ENCODE measurements at places on chromosomes 12 and 14.

DNA sequence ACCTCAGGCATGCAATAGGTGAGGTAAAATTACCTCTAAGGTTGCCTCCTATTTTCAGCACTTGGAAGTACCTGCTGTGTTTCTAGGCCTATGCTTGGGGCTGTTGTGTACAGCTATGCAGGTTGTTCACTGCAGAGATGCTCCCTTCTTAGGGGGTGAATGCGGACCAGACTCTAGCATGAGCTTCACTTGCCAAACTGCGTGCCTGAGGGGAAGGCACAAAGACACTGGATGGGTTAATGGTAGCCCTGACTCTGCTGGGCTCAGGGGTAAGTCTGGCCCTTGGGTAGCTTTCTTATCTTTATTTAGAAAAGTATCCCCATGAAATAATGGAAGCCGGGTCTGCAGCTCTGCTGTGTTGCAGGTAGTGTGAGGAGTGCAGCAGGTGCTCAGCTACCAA, 35.7 kb downstream of the B4GALNT3 start:
- DNase-seq, result no peak

GRCh38 chr14:58769011-58769643, 131.4 kb downstream of the DACT1 start:
- no peak for DNase-seq

- no peak for DNase-seq
These were observed 132.5 kb upstream of the FOXN3 start for GRCh38 chr14:89549381-89550125.

DNA sequence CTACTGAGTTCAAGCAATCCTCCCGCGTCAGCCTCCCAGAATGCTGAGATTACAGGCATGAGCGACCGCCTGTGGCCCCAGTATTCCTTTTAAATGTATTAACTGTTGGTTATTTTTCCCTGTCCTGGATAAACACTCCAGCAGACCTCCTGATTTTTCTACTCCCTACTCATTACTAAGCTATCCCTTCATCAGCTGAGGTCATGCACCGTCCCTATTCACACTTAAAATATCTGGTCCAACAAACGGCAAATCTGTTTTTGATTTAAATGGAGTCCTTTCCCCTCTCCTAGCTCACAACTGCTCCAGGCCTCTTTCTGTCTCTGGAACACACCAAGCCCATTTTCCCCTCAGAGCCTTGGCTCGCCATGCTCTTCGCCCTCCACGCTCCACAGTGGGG, 1003.3 kb upstream of the TMEM132C start:
- DNase-seq, result no peak

DNA sequence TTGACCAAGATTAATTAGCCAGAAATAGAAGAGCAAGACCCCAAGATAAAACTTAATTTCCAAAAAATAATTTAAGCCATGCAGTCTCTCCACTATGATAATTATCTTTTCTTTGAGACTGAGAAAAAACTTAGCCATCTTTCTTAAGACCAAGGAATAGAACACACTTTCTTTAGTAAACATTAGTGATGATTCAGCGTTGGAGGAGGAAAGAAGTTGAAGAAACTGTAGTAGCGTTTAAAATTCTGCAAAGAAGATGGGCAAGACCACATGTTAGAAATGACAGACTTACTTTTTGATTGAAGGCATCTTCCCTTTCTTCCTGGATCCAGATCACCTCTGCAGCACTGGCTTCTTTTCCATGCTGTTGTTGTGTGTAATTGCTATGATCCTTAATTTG, 124.8 kb upstream of the RASSF8 start:
- no peak for DNase-seq

DNA sequence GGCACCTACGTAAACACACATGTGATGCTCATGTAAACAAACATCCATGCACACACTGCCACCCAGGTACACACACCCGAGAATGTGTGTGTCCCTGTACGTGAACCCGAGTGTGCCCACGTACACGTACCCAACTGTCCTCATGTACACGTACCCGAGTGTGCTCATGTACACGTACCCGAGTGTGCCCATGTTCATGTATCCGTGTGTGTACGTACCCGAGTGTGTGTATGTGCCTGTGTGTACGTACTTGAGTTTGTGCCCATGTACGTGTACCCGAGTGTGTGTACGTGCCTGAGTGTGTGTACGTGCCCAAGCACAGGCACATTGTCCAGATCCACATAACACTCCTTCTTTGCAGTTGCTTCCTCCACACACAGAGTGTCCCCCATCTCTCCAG, 45.0 kb downstream of the LRCOL1 start:
- no peak for DNase-seq

DNA sequence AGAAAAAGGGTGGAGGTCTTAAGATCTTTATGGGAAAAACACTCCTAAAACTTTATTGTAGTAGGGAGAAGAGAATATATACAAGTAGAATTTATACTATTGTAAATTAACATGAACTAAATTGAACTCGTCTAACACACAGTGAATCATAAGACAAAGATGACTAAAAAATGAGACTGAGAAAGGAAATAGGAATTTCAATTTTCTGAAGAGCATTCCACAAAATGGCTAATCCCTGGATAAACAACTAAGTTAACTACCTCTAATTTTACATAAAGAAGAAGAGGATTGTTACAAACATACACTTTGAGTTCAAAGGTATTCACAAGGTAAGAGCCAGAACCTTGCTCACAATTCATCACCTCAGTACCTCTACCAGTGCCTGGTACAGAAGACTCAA, 2.0 kb downstream of the MAP4K5 start:
- no peak for DNase-seq

DNA sequence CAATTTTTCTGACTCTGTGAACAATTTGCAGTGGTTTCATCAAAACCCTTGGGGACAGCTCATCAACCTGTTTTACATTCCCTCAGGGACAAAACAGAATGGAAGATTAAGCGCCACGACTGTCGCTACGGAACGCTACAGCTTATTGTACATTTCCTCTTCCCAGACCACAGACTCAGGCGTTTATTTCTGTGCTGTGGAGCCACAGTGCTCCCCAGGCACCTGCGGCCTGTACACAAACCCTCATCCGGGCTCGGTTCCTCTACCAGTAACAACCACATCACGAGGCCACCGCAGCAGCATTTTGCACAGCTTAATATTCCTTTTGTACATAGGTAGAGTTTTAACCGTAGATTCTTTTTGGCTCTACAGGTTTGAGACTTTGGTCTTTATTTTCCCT, 397.4 kb upstream of the OR4E1 start:
- no peak for DNase-seq

DNA sequence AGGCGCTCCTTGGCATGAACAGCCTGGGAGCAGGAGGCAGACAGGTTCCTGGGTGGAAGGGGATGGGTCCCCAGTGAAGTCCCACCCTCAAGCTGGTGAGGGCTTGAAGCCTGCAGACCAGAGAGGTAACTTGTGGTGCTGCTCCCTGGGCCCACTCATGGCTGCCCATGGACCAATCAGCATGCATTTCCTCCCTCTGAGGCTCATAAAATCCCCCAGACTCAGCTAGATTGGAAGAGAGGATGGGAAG, 50.2 kb downstream of the A2M start:
- DNase-seq, result no peak

DNA sequence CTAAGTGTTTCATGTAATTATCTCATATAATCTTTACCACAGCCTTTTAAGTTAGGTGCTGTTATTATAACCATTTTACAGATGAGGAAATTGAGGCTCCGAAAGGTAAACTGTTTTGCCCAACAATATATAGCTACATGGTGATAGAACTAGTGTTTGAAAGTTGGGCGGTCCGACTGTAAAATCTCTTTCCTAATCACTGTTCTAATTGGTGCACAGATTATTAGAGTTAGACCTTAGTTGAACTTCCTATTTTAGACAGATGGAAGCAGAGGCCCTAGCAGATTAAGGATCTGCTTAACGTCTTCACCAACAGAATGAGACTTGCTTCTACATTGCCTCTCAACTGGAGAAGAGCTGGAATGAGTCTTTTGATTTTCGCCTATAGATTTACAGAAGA, 30.0 kb upstream of the DUSP6 start:
- no peak for DNase-seq

- DNase-seq, result no peak
These were observed 13.4 kb upstream of the SMOC1 start for GRCh38 chr14:69865701-69866365.

GRCh38 chr14:60095781-60096450, 4.2 kb downstream of the PCNX4 start:
- no peak for DNase-seq

DNA sequence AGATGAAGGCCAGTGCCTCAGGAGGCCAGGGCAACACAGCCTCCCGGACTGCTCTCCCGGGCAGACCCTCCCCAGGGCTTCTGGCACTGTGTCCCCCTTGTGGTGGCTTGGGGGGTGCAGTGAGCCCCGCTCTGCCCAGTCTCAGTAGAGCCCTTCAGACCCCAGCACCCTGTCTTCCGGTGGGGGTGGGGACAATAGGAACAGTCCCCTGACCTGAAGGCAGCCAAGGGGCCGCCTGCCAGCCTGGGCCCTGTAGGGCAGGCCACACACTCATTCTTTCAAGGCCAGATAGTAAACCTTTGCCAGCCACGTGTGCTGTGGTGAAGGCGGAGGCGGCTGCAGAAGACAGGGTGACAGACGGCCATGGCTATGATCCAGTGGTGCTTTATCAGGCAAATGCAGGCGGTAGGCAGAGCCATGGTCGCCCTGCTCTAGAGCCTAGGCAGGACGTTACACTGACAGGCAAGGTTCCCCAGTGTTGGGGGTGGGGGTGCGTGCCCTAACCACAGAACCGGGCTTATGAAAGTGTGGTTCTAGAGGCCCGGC, 15.0 kb downstream of the ZFYVE21 start:
- DNase-seq, result no peak

DNA sequence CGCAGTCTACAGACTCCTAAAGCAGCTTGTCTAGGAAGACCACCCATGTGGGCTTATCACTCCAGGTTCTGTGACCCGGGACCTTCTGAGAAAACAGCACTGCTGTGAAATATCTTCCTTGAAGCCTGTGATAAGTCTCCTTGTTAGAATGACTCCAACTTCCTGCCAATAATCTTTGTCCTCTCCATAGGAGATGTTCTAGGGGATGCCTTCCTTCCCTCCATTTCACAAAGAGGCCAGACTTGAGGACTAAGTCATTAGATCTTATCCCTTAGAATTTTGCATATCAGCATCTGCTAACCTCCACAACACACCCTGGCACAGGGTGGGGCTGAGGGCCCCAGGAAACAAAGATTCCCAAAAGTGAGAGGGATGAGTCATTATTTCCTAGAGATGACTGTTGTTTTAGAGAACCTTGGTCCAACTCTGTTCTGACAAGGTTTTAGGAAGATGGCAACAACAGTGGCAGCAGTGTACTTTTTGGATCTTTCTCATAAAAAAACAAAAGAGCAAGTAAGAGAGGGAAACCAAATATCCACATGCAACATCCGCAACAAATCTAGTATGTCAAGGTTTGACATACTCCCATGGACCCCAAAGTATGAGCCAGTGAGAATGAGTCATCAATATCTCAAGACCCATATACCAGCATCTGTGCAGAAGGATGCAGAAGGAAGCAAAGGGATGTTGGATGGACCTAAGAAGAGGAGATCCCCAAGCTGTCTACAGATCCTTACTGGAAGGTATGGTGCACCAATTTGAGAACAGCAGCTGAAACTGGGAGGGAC, 6.0 kb downstream of the LTB4R start:
- no peak for DNase-seq

GRCh38 chr14:52998376-52999015, 47.6 kb upstream of the FERMT2 start:
- no peak for DNase-seq

GRCh38 chr12:53674977-53675700, 744 bp downstream of the ATP5MC2 start:
- DNase-seq, result no peak

DNA sequence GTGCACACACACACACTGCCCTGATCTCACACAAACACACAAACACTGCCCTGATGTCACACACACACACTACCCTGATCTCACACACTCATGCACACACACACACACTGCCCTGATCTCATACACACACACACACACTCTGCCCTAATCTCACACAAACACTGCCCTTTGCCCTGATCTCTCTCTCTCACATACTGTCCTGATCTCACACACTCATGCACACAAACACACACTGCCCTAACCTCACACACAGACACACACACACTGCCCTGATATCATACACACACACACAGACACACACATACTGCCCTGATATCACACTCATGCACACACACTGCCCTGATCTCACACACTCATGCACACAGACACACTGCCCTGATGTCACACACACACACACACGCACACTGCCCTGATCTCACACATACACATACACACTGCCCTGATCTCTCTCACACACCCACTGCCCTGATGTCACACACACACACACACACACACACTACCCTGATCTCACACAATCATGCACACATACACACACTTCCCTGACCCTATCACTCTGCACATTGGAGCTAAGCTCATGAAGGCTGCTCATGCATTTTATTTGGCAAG, 97.6 kb upstream of the DIO3 start:
- DNase-seq, result no peak

GRCh38 chr12:68100241-68100640, 59.3 kb downstream of the IFNG start:
- DNase-seq, result no peak

DNA sequence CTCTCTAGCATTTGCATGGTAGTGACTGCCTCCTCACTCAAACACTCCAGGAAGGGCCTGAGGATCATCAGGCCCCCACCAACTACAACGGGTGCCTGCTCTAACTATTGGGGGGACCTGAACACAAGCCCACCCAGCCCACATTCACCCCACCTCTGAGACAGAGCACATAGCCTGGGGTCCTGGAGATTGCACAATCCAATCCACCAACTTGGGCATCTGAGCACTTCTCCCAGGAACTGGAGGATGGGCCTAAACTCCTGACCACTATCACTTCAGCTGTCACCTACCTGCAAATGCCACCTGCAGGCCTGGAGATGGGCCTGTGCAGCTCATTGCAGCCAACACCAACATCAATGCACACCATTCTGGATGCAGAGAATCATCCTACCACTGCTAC, 66.6 kb downstream of the TMTC3 start:
- no peak for DNase-seq

GRCh38 chr12:58425481-58426392, 484.4 kb downstream of the ATP23 start:
- peak; percentile 22 for DNase-seq

DNA sequence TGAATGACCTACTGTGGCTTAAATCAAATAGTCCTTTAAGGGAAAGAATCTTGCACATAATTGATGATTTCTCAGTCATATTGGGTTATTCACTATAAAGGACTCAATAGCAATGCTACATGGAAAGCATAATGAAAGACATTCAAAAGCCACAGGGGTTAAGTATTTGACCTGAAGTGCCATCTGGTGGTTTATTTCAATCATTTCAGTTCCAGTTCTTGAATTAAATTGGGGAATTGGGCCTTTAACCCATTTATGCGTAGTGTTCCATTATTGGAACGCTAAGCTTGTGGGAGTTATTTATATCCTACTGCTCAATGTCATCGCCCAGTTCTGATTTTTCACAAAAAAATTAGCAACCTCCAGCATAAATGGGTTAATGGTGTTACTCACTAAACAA, 41.3 kb upstream of the C12orf71 start:
- DNase-seq, result peak; percentile 62

Measured in SK-MEL-5 (cell line).